T-helper 17 cell (primary cell): ENCODE measurements at places on chromosomes 6 and 20.

DNA sequence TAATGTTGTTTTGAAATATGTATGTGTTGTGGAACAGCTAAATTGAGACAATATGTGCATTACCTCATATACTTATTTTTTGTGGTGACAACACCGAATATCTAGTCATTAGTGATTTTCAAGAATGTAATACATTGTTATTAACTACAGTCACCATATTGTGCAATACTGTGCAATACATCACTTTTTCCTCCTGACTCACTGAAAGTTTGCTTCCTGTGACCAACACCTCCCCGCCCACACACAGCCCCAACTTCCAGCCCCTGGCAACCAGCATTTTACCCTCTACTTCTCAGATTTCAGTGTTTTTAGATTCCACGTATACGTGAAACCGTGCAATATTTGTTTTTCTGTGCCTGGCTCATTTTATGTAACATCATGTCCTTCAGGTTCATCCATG is 627.9 kb downstream of the PRKN start:
- DNase-seq = no peak

DNA sequence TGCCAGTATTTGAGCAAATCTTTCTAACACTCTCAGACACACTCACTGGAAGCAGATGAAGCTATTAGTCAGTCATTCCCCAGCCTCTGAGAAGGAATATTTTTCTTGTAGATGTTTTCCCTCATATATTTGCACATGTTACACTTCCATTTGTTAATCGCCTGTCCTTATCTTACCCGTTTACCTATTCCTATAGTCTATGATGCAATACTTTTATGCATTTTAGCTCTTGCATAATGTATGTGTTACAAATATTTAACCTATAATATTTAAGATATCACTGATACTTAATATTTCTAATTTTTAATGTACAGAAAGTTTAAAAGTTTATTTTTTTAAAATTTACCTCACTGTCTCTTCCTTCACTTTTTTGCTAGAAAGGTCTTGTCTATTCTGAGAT is 71.9 kb downstream of the PCSK2 start:
- no peak for DNase-seq

DNA sequence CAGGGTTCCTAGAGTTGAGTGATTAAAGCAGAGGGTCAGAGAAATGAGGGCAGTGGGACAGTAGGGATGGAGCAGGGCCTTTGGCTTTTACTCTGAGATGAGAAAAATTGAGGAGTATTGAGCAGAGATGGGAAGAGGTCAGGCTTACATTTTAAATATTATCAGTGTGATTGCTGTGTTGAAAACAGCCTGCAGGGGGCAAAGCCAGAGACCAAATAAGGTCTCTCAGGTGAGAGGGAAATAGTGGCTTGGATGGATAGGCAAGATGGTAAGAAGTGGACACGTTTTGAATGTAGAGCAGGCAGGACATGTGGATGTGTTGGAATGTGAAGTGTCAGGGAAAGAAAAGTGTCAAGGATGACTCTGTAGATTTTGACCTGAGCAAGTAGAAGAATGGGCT is 105.0 kb upstream of the MAP3K7 start:
- DNase-seq = no peak

DNA sequence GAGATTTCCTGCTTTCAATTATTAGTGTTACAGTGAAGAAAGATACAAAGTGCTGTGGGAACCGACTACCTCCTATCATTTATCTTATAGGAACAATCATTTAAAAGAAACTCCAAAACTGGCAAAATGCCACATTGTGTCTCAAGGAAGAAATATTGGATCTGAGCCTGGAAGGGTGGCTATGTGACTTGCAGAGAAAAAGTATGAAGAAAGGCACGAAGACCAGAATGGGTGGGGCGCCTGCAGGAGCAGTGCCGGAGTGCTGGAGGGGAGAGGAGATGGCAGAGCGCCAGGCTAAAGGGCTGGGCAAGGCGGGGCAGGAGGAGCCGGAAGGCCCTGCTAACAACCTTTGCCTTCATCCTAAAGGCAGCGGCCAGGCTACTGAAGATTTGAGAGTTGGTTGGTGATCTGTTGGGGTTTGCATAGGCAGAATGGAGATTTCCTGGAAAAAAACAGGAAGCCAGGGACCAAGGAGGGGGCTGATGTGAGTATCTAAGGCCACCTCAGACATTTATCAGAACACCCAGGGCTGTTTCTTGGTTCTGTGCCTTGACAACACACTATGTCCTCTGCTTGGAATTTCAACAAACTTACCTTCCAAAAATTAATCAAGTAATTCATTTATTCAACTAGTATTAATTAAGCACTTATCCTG is 125.6 kb downstream of the MAFB start:
- no peak for DNase-seq

DNA sequence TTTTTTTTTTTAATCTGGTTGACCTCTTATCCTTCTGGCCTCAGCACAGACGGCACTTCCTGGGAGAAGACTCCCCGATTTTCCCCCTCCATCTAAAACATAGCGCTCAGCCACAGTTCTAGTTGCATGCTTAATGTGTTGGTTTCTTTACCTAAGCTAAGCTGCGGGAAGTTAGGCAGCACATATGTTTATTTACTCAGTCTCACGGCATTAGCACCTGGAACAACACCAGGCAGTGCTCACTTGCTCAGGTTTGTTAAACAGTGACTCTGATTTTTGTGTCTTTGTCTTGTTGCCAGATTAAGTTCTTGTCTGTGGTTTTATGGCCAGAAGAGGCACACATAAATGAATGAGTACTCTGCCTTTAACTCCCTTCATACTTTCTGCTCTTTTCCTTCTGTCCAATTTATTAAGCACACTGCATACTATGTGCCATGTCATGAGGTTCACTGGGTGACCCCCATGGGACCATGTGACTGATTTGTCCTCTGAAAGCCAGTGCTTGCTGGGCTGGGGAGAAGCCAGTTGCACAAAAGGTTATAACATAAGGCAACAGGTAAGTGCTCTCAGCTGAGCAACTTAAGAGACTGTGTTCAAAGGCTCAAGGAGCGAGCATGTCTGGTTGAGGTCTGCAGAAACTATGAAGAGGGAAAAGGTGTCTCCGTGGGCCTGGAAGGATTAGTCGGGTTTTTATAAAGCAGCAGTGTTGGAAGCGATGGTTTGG is 93.6 kb downstream of the RPP40 start:
- DNase-seq = no peak

GRCh38 chr6:17086469-17086868 is 15.4 kb upstream of the STMND1 start:
- DNase-seq = no peak

DNA sequence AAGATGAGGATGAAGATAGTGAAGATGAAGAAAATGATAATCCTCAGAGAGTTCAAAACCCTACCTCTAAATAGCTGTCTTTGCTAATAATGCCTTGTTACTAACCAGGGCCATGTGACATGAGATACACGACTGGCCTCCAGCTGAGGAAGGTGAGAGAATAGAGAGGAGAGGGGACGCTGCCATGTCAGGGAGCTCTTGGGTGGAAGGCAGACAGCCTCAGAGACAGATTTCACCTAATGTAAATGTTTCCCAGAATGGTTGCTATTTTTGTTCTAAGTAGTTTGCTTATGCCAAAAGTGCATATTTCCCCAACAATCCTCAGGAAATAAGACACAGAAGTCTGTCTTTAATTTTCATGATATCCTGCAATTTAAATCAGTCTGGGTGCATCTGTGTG is 138.4 kb downstream of the ELOVL4 start:
- DNase-seq = no peak

- no peak for DNase-seq
Observed at GRCh38 chr6:41712651-41713103, 22.7 kb downstream of the TFEB start.

- DNase-seq = no peak
Observed at GRCh38 chr20:47118641-47119040, 224.0 kb downstream of the EYA2 start.

DNA sequence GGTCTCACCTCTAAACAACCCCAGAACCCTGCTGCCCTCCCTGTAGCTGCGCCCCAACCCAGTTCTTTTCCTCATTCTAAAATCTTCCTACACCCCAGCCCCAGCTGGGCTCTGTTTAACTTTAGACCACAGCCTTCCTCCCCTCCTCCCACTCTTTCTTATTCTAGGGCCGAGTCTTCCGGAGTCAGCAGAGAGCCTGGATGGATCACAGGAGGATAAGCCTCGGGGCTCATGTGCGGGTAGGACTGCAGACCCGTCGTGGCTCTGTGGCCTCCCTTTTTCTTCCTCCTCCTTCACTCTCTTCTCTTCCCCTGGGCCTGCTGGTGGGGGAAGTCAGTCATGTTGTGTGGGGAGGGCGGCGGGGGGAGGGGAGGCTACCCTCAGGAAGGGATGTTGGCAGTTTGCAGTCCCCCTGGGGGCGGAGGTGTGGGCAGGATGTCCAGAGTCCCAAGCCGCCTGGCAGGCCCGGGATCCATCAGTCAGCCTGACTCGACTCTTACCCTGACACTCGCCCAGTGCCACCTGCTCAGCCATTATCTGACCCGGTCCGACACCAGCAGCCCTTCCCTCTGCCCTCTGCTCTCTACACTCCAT is 8.1 kb downstream of the CAPN11 start:
- DNase-seq = no peak

GRCh38 chr20:11544029-11544678 is 373.5 kb upstream of the BTBD3 start:
- no peak for DNase-seq

GRCh38 chr6:23620911-23621401 is 505.1 kb upstream of the NRSN1 start:
- DNase-seq = no peak

GRCh38 chr20:9129756-9130155 is 60.9 kb downstream of the PLCB4 start:
- no peak for DNase-seq
